ENCODE measurements at places on chromosomes 11 and 22.

- DNase-seq, result peak; percentile 83
Measured at GRCh38 chr11:64246871-64247728, at the start of gene PPP1R14B. Gene PPP1R14B, minus strand, starts transcription at chr11:64246943. Its CDS starts 270 bp downstream, at chr11:64246673.

- DNase-seq, result no peak
Measured at GRCh38 chr22:23092217-23092955, 22.1 kb downstream of the GNAZ start.

GRCh38 chr22:45574069-45574703 lies 71.5 kb downstream of the FBLN1 start:
- DNase-seq, result no peak

DNA sequence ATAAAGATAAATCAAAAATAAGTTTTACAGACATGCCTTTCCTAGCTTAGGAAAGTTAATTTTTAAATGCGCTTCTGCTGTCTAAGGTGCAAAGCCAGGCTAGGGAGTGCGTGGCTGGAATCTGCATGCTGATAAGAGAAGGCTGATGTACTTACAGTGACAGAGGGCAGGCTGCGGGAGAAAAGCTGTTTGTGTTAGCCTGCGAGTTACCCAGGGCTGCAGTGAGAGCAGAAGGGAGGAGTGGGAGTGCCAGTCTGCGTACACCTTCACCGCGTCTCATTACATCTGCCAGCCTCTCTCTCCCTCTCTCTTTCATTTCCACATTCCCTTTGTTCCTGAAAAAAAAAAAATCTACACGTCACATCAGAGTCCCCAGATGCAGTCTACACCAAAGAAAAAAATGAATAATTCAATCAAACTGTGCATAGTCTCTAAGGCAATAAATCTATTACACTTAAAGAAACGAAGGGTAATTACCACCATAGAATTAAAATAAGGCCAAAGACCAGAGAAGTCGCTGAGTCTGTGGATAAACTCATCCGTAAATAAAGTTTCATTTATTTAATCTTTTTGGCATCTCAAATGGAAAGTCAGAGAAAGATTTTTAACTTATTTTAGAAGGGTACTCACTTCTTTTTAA lies 126.4 kb upstream of the C11orf58 start:
- peak; percentile 69 for DNase-seq
